AG08395 (cell line): ENCODE measurements at places on chromosomes 12 and 14.

DNA sequence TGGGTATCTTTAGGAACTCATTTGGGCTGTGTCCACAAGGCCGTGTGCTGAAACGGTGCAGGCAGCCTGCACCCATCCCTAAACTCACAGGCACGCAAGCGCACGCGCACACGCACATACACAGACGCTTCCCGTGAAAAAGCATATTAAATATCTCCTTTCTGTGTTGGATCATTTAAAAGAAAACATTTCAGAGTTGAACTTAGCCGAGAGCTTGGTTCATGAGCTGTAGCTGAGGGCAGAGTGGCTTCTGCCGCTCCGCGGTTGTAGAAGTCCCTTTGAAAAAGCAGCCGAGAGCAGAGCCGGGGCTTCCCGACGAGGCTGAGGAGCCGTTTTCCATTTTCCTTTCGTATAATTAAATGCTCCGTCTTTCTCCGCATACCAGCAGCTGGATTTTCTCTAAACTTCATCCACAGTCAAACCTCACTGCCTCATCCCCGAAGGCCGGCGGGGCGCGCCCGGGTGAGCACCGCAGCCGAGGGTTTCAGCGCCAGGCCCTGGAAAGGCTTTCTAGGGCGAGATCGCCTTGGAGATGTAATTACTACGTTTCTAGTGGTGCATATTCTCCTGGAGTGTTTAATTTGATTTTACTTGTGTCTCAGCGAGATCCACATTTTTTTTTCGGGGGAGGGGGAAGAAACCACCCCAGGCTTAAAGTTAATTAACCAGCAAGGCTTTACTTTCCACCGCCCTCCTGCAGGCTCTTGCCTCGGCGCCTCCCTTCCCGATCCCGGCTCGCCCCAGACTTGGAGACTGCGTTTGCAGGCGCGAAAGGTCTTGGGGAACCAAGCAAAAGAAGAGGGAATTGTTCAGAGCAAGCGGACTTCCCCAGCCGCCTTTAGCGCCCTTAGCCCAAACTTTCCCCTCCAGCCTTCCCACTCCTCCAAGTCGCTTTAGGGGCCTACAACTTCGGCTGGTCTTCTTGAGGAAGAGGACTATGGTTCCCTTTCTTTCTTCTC is 3.0 kb upstream of the HOXC13 start:
- DNase-seq = no peak

DNA sequence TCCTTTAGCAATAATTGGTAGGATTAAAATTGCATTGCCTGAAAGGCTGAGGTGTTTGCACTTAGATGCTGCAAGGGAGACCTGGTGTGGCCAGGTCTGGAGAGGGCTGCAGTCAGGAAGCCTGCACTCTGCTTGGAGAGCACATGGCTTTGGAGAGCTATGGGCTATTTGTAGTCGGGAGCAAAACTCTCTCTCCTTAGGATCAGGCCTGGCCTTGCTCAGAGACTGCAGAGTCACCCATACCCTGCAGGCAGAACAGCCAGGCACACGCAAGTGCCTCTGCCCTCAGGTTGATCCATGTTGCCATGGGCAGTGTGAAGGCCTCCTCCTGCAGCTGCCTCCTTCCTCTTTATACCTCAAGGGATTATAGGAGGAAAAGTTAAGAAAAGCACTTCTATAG is 26.8 kb downstream of the CKB start:
- no peak for DNase-seq

DNA sequence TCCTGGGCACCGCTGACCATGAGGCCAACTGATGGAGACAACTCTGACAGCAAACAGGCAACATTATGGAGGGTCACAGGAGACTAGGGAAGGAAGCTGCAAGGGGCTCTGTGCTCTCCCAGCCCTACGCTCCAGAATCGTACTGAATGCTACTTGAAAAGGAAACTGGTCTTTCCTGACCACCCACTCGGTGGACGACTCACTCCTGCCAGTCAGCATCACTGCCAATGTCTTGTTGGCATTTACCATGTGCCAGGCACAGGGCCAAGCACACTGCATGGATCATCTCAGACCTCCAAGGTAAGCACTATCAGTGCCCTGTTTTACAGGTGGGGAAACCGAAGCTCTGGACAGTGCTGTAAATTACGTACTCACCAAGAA is 38.0 kb downstream of the CCDC85C start:
- no peak for DNase-seq

GRCh38 chr12:47715877-47716548 is 9.3 kb downstream of the ENDOU start:
- DNase-seq = no peak

DNA sequence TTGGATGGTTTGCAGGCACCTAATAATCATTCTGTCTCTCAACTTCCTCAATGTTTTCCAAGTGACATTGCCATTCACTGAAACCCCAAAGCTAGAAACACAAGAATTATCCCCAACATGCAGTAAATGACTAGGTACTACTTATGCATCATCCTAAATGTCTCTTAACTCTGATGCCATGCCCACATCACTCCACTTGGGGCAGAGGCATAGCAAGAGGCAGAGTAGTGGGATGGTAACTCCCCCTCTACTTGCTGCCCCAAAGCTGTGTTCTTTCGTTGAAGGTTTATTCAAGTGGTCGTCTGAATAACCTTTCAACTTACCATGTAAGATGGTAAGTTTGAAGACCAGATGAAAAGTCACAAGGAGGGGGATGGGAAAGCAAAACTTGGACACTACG is 77.9 kb upstream of the SOX5 start:
- no peak for DNase-seq

DNA sequence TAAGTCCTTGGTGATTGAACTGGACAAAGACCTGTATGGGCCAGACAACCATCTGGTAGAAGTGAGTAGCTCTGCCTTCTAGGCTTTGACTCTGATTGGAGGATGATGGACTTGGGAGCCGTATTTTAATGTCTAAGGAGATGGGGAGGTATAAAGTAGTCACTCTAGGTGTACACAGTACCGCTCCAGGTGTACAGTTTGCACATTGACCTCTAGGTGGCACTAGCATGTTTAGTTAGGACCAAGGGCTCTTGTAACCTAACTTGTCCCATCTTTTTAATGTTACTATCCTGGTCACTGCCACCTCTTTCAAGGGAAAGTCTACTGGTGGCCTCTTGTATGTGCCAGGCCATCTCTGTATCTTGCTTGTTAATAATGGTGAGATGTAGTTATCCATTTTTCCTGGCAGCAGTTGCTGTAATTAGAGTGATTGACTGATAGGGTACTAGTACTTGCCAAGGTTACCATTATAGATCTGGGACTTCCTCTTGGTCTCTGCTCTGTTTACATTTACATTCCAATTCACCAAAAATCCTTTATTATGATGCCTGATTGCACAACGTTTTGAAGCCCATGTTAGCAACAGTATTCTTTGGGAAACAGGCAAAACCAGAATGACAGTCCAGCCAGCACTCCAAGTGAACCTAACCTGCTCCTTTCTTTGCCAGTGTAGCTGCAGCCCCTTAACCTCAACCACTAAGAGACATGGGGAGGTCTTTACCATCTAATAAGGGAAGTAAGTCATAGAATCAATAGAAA is 3.6 kb downstream of the SMARCD1 start:
- DNase-seq = peak; percentile 49

GRCh38 chr12:13981990-13982389 is 588 bp upstream of the GRIN2B start:
- no peak for DNase-seq

GRCh38 chr12:32567296-32567674 is 111.8 kb upstream of the DNM1L start:
- DNase-seq = no peak

DNA sequence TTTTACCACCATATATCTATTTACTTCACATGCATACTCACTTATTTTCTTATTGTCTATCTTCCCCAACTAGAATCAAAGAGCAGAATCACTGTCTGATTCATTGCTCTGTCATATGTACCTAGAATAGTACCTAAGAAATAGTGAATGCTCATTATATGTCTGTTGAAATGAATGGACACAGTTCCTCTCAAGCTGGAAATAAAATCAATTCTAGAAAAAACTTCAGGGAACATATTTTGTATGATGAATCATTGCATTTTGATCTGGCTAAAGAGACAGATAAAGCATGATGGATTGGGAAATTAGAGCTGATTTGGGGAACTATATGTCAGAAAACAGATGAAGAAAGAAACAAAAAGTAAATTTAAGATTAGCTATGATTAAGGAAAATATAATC is 623.3 kb downstream of the C12orf50 start:
- DNase-seq = no peak

DNA sequence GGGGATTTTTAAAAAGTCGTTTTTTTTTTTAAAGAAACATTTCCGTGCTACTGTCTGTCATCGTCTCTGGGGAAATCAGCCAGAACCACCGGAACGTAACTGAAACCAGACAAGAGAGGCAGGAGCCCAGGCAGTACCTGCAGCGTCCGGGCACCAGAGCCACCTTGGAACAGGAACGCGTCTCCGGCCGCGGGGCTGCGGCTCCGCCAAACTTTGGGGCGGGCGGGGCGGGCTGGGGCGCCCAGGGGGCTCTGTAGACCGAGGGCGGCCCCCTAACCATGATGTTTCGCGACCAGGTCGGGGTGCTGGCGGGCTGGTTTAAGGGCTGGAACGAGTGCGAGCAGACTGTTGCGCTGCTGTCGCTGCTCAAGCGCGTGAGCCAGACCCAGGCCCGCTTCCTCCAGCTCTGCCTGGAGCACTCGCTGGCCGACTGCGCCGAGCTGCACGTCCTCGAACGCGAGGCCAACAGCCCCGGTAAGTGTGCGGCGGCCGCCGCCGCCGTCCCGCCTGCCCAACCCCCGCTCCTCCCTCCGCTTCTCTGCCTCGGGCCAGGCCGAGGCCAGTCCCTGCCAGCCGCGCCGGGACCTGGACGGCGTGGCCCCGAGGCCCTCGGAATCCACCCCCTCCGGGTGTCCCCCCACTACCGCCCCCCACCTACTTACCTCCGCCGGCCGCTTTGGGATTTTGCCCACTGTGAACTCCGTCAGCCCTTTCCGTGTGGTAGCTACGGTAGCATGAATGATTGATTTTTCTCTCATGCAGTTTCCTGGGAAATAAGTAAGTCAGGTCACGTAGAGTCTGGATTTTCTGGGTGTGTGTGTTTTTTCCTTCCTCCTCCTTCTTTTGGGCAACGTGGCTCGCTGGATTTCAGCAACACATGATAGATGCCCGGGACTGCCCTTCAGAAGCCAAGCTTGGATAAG is 972 bp downstream of the SAMD4A start:
- no peak for DNase-seq

DNA sequence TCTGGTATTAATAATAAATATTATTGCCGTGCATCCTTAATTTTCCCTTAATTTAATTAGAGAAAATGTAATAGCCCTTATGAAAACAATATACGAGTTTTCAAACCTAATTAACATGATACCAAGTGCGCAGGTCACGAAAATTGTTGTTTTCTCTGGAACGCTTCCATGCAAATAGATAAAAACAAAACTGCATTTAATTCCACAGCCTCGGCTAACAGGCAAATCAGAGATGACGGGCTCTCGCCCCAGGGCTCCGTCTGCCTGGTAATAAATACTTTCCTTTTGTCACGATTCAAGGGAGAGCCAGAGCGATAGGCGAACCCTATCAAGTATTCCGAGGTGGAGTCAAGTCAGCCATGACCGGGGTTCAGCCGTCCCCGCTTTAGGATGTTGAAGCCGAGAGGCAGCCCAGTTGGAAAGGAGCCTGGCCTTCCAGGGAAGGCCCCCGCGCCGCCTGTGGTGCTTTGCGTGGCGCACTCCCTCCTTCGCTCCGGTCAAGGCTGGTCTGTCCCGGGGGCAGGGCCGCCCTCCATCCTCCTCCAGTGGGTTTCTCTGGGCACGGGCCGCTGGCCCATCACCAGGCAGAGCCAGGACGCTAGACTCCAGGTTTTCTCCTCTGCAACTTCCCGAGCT is 137.8 kb upstream of the GSC start:
- no peak for DNase-seq

- no peak for DNase-seq
Measured at GRCh38 chr12:111202237-111202915, 166.5 kb downstream of the PHETA1 start.

- DNase-seq = no peak
Measured at GRCh38 chr12:102376181-102376747, 104.1 kb downstream of the IGF1 start.

GRCh38 chr12:89861086-89861485 is 152.4 kb upstream of the ATP2B1 start:
- no peak for DNase-seq

DNA sequence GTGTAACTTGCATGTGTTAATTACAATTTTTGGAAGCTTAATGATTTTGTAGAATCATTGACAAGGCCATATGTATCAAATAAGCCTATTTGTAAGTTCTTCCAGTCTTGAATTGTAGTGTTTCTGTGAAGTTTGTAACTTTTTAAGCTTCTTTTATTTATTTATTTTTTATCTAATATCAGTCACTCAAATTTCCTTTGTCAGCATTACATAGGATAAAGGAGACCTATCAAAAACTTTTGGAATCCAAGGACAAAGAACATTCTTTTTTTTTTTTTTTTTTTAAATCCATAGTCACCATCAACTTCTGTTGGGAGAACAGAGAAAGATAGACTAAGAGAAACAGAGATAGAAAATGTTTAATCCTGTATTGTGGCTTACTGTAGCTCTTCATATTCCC is 36.4 kb downstream of the DIP2B start:
- no peak for DNase-seq

GRCh38 chr14:101586531-101587430 is 25.5 kb downstream of the DIO3 start:
- no peak for DNase-seq

GRCh38 chr12:103572312-103573045 is 14.6 kb upstream of the STAB2 start:
- no peak for DNase-seq

DNA sequence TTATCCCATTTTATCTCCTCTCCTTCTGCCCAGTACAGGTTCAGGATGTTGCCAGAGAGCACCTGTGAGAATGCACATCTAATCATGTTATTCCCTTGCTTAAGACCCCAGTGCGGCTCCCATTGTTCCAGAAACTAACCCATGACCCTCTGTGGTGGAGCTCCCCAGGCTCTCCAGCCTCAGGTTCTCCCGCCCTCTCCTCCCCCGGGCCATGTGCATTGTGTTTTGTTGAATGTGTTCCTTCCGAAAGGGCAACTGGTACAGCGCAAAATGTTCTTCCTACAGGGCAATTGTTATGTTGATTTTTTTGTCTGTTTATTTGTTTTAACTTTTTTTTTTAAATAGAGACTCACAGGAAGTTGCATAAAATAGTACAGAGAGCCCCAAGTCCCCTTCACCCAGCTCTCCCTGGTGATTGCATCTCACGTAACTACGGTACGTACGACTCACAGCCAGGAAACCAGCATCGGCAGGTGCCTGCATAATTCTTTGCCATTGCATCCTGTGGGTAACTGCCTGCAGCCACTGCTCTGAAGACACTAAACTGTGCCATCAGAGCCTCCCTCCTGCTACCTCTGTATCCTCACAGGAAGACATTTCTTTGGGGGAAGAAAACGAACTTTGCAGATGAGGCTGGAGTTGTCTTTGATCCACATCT is 31.2 kb downstream of the TMEM132C start:
- no peak for DNase-seq

DNA sequence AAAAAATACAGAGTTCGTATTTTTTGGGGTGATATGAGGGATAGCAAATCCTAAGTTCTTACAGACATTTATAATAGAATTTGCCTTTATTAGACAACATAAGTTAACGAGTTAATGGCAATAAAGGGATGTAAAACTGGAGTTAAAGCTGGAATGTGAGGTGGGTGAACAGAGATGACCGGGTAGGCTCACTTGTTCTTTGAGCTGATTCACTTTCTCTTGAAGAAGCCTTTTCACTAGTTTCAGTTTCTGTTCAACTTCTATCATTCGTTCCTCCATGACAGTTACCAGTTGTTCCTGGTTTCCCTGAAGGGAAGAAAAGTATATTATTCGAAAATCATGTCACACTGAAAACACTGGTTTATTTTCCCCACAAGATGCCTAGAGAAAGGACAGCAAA is 57.7 kb upstream of the SAV1 start:
- DNase-seq = no peak
